ENCODE measurements at places on chromosomes 4 and X. TPM values are rescaled to one million over a fixed set of nuclear protein-coding genes. Genes with fewer than 3 reads are reported as not detected.

DNA sequence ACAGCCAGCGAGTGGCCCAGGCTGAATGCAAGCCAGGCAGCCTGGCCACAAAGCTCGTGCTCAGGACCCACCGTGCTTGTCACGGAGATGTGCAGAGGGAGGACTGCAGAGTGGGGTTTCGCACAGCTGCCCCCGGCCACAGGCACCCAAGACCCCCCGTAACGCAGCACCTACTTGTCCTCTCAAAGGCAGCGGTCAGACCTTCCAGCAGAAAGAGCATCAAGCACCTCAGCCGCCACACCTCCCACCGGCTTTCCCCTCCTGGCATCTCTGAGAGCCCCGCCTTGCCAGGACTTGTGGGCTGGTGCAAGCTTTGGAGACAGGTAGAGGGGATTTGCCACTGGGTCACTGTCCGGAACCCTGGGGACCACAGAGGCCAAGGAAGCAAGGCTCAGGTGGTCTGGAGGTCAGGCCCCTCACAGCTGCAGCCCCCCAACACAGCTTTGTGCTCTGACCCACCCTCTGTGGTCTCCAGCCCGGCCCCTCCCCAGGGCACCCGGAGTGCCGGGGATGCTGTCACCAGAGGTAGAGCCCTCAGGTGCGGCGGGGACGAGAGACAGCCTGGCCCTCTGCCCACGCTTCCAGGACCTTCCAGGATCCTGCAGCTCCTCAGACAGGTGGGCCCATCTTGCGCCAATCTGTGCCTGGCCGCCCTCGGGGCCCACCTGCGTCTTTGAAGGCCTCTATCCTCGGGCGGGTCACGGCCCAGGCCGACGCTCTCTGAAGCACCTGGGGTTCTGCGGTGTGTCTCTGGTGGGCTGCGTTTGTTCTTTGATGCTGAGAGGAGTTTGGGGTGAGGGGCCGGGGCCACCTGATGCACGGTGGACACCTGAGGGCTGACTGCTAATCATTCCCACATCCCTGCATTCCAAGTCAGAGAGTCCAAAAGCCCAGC is 34.4 kb upstream of the HMX1 start:
- H3K27me3 ChIP-seq: no peaks in the 10 kb centered on the region
- H3K27ac ChIP-seq: no peak overlapping the region
- H3K36me3 ChIP-seq: no peaks in the 10 kb centered on the region
- no peak overlapping the region for H3K4me3 ChIP-seq

CT45A3 gene
- polyA plus RNA-seq: not detected

TMEM31 gene
- 0.35 TPM for polyA plus RNA-seq

DNA sequence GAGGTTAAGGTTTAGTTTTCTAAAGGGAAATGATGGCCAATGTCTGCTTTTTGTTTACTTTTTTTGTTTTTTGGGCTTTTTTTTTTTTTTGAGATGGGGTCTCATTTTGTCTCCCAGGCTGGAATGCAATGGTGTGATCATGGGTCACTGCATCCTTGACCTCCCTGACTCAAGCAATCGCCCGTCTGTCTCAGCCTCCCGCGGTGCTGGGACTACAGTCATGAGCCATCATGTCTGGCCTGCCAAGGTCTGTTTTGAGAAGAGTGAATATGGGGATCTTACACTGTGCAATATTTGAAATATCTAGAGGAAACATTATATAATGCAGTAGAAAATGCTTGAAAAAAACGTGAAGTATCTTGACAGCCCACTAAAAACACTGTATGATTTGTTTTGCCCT is 162.5 kb downstream of the GASK1B start:
- H3K27me3 ChIP-seq: no peaks in the 10 kb centered on the region
- no peak for DNase-seq
- no peaks in the 10 kb centered on the region for H3K36me3 ChIP-seq
- H3K4me1 ChIP-seq: no peaks in the 10 kb centered on the region
- no peak overlapping the region for H3K27ac ChIP-seq

MCF2 gene
- 0.08 TPM for polyA plus RNA-seq

- H3K36me3 ChIP-seq: no peaks in the 10 kb centered on the region
- no peak for DNase-seq
- no peaks in the 10 kb centered on the region for H3K4me1 ChIP-seq
- H3K4me3 ChIP-seq: no peak overlapping the region
- no peak overlapping the region for H3K27ac ChIP-seq
- no peaks in the 10 kb centered on the region for H3K27me3 ChIP-seq
Observed at GRCh38 chrX:22950269-22951266, 49.2 kb upstream of the DDX53 start.

GRCh38 chrX:154505734-154506133 is 10.3 kb downstream of the FAM3A start:
- H3K27me3 ChIP-seq: no peaks in the 10 kb centered on the region
- no peaks in the 10 kb centered on the region for H3K4me1 ChIP-seq
- DNase-seq: no peak
- no peak overlapping the region for H3K4me3 ChIP-seq
- no peak overlapping the region for H3K27ac ChIP-seq

- no peaks in the 10 kb centered on the region for H3K27me3 ChIP-seq
- H3K4me1 ChIP-seq: no peaks in the 10 kb centered on the region
- no peak overlapping the region for H3K27ac ChIP-seq
Observed at GRCh38 chrX:75603833-75604232, 81.0 kb upstream of the ZDHHC15 start.

DNA sequence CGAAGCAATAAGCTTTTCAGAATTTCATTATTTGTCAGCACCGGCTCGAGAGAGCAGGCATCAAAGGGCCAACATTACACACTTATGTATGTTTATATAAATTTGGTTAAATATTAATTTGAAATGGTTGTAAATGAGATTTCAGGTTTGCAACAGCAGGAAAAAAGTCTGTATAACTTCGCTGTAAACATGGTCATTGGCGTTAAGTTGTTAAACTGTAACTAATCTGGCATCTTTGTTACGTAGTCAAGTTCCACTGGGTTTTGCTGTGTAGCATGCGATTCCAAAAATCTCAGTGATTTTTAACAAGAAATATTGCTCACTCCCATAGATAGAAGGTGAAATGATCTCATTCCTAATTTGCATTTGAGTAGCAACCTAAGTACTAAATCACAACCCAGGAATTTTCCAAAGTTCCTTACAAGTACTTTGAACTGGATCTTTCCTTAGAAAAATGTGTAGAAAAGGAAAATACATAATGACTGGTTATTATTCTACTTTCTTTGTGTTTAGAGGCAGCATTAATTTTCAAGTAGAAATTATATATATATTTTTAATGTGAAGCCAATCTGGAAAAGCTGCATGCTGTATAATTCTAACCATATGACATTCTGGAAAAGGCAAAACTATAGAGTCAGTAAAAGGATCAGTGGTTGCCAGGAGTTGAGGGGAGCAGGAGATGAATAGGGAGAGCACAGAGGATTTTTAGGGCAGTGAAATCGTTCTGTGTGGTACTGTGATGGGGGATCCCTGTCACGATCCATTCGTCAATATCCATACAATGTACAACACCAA is 222.1 kb downstream of the CBR4 start:
- DNase-seq: no peak
- H3K27me3 ChIP-seq: no peaks in the 10 kb centered on the region
- no peak overlapping the region for H3K4me3 ChIP-seq
- H3K27ac ChIP-seq: no peak overlapping the region
- H3K36me3 ChIP-seq: no peaks in the 10 kb centered on the region
- H3K4me1 ChIP-seq: no peaks in the 10 kb centered on the region

GRCh38 chr4:106370214-106370613 is 1.6 kb upstream of the GIMD1 start:
- H3K27ac ChIP-seq: no peak overlapping the region
- no peaks in the 10 kb centered on the region for H3K4me1 ChIP-seq
- DNase-seq: no peak
- no peaks in the 10 kb centered on the region for H3K27me3 ChIP-seq
- H3K36me3 ChIP-seq: no peaks in the 10 kb centered on the region
- no peak overlapping the region for H3K4me3 ChIP-seq

DNA sequence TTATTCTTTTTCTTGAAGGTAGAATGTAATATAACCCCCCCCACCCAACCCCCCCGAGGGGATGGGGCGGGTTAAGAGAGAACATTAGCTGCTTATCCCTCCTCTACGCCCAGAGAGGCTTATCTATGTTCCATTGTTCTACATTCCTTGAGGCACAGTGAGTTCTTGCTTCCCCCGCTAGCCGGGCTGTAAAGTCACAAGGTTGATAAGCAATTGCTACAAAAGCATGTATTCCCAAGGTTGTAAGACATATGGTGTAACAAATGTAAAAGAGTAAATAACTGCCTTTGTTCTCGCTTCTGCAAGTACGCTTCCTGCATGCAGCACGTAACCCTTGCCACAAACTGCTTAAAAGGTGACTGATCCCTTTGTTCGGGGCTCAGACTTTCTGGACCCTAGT is 8.2 kb downstream of the DCAF8L2 start:
- H3K4me3 ChIP-seq: no peak overlapping the region
- no peak for DNase-seq
- H3K27ac ChIP-seq: no peak overlapping the region

SPARCL1 gene
- polyA plus RNA-seq: 39.1 TPM

MAOA gene
- 37.5 TPM for polyA plus RNA-seq

ZDHHC15 gene
- 0.46 TPM for polyA plus RNA-seq

Data from pancreas (tissue), 10 donors.